Activated CD8-positive, alpha-beta memory T cell treated with anti-CD3 and anti-CD28 coated beads for 4 hours (primary cell): ENCODE measurements at places on chromosomes 1 and 21.

- DNase-seq: no peak
Observed at GRCh38 chr1:41149570-41149969, 92.5 kb downstream of the SCMH1 start.

- DNase-seq: no peak
Observed at GRCh38 chr1:218164111-218164929, 120.8 kb upstream of the RRP15 start.

DNA sequence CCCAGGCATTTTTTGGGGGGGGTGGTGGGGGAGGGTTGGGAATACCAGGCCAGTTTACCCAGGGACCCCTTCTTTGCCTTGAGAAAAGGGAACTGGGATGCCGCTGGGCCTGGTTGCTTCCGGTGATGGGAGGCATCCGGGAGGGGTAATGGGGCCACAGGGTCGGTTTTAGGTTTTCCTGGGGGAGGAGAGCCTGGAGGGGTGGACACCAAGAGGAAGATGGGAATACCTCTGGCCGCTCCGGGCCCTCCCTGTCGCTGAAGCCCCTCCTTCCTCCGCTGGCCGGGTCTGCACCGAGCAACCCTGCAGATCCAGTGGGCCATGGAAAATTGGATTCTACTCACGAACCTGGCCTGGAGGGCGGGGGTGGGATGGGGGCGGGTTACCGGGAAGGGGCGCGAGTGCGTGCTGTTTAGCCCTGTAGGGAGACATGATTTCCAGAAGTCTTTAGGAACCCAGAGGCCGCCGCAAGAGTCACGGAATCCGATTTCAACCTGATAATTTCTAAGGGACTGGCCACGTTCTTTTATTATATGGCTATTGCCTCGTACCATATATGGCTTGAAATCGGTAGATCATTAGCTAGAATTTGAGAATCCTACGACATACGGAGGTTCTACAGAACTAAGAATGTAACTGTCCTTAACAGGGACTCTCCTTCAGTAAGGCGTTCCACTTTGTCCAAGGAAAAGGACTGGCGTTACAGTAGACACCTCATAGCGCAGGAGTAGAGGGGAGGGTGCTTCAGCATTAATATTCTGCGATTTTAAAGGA is 749 bp downstream of the AKIRIN1 start:
- DNase-seq: no peak

DNA sequence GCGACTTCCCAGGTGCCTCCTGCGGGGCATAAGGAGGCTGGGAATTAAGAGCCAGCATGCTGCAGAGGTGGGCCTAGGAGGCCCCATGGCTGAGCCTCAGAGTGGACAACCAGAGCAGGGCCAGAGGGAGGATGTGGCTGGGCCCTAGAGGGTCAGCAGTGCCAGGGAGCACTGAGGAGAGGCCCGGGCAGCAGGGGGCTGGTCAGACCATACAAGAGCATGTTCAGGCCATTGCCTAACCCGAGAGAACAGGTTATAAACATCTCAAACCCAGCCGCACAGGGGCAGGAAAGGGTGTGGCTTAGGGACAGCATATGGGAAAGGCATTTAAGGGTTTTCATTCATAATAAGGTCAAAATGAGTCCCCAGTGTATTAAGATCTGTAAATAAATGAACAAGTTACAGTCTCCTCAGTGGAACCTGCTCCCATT is 51.1 kb downstream of the IER5 start:
- DNase-seq: no peak

- DNase-seq: no peak
Observed at GRCh38 chr1:207863893-207864535, 46.9 kb downstream of the CD34 start.

DNA sequence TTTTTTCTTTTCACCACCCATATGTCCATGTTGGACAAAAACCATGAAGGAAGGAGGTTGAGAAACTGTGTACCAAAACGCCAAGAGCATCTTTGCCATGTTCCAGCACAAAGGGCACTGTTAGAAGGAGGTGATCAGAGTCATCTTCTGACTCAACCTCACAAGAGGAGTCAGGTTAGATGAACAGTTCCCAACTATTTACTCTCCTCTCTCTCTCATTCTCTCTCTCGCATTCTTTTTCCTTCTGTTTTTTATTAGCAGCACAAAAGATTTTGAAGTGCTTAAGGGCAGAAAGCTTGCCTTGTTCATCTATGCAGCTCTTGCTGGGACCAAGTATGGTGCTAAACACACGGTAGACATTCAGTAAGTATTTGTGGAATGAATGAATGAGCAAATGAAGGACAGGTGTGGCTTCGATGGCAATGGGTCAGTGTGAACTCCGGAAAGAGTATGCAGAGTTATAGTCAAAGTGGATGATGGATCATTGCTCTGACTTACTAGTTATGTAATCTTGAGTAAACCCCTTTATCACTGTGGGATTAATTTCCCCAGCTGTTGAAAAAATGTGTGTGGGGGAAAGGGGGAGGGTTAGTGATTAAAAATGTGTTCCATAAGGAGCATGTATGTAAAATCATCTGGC is 33.9 kb downstream of the DDR2 start:
- no peak for DNase-seq

GRCh38 chr1:59698386-59698785 is 116.4 kb upstream of the HOOK1 start:
- no peak for DNase-seq

DNA sequence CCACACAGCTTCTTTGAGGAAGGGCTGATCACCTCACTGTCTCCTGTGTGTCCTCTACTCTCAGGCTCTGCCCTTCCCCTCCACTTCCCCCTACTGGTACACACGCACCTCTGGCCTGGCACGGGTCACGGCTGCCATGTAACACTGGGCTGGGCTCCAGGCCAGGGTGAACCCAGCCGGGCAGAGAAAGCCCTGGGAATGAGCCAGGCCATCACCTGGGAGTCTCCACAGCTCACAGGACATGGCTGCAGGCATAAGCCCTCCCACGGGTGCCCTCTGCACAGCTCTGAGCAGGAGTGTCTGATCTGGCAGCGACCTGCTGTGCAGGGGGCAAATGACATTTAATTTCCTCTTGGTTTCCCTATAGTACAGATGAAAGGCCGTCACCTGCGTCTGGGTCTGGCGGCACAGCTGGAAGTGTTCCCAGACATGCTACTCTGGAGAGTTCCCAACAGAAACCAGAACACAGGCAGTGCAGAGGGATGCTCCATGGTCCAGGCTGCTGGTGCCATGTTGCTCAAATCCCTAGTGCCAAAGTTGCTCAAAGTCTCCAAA is 61.2 kb downstream of the ERI3 start:
- DNase-seq: no peak

- DNase-seq: no peak
Observed at GRCh38 chr1:147547065-147547464, 5.8 kb downstream of the BCL9 start.

- no peak for DNase-seq
Observed at GRCh38 chr1:242787968-242788367, 263.5 kb upstream of the PLD5 start.

- no peak for DNase-seq
Observed at GRCh38 chr1:7610936-7611335, 160.2 kb upstream of the VAMP3 start.

- no peak for DNase-seq
Observed at GRCh38 chr21:33968995-33969348, 53.4 kb upstream of the ATP5PO start.

- DNase-seq: no peak
Observed at GRCh38 chr1:50181027-50181663, 72.4 kb downstream of the ELAVL4 start.

DNA sequence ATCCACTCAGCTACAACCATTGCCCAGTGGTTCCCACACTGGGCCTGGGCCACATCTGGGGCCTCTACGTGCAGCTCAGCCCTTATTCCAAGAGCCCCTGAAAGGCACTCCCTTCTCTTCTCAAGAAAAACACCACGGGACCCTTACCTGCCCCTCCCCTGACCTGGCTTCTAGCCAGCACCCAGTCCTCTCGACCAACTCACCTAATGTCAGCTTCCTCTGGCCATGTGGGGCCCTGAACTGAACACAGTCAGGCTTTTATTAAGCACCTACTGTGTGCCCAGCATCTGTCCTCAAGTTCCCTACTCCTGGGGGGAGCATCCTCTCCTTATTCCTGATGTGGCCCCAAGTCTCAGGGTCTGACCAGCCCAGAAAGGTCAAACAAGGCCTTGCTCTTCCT is 208.4 kb downstream of the MATN1 start:
- no peak for DNase-seq

DNA sequence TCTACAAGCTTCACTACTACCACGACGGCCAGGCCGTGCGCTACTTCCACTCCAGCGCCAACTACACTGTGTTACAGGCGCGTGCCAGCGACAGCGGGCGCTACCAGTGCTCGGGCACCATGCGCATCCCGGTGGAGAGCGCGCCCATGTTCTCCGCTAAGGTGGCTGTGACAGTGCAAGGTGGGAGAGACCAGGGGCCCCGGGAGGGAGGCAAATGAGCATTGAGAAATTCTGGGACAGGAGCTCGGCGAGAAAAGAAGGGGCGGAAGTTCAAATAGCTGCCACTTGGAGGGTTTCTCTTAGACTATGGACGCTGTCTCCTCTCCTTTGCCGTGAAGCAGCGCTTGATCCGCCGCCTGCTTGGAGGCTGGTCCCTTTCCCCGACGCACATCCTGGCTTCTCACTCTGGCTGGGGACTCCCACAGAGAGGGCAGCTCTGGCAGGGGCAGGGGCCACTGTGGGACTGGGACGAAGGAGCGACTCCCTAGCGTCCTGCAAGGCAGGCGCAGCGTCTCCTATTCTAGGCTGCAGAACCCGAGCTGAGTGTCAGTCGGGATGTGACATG is 4.6 kb downstream of the FCRLB start:
- no peak for DNase-seq
